Femur (tissue), 1 donor: ENCODE measurements at places on chromosomes 1 and 21.

GRCh38 chr1:187396226-187396625 is 567.5 kb downstream of the PLA2G4A start:
- DNase-seq = peak; percentile 19

GRCh38 chr1:91830242-91831131 is 55.5 kb downstream of the TGFBR3 start:
- DNase-seq = peak; percentile 88

GRCh38 chr1:169731446-169731845 is 2.4 kb downstream of the SELE start:
- no peak for DNase-seq

DNA sequence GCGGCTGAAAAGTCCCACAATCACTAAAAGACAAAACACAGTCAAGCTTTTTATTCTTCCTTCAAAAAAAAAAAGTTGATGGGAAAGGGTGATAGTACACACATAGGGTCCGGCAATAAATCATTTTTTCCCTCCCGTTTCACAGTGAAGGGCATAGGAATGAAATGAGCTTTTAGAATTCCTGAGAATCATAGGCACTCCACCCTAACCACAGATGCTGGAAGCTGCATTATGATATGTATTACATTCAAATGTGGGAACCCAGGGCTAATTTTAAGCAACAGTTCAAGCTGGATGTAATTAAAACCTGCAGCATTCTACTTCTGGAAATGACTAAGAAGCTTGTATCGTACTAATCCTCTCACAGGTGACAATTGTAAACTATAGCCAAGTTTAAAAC is 75.7 kb upstream of the KCNJ15 start:
- DNase-seq = no peak

DNA sequence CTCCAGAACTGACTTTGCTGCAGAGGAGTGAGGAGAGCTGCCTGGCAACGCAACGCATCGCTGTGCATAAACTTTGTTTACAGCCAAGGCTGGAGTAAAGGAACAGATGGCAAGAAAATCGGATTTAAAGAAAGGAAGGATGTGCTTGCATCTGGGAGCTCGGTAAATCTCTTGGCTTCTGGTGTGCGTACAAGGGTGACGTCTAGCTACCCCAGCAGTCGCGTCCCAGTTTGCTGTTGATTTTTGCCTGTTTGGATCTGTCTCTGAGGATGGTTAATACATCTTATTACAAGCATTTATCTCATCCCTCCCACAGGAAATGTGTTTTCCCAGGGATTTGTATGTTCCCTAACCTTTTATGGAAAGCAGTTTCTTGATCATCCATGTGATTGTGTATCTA is 73.3 kb upstream of the RALGPS2 start:
- peak; percentile 71 for DNase-seq

GRCh38 chr1:175217721-175218531 is 25.4 kb upstream of the KIAA0040 start:
- no peak for DNase-seq
